Stimulated activated CD4-positive, alpha-beta T cell treated with anti-CD3 and anti-CD28 coated beads, Interleukin-1b, Interleukin-23, amount 100 ng/mL, for 4 hours (primary cell): ENCODE measurements at places on chromosomes 13 and 19.
A peak's percentile ranks its signal among the peaks of the same experiment; 100 is the strongest.

DNA sequence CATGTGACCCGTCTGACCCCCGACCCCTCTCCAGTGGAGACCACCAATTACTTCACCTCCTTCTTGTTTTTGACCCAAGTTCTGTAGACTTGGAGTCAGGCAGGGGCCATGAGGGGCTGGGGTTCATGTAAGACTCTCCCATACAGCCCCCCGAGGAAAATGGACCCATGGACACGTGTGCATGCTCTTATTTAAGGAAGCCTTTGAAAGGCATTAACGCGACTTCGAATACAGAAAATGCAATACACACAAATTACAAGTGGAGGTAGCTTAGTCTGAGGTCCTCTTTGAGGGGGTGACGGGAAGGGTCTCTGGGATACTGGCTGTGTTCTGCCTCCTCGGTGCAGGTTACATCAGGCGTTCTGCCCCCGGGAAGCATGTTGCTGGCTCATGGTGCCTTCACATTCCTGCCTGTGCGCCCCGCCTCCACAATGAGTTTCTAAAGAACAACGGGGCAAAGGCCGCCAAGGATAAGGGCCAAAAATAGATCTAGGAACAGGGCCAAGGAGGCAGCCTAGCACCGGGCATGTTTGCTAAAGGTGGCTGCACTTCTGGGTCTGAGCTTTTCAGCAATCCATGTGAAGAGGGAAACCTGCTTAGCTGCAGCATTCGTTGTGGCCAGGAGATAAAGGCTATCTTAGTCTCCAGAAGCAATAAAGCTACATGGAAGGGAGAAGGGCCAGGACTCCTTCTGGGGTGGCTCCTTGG is 54.5 kb downstream of the RAB20 start:
- DNase-seq: no peak

DNA sequence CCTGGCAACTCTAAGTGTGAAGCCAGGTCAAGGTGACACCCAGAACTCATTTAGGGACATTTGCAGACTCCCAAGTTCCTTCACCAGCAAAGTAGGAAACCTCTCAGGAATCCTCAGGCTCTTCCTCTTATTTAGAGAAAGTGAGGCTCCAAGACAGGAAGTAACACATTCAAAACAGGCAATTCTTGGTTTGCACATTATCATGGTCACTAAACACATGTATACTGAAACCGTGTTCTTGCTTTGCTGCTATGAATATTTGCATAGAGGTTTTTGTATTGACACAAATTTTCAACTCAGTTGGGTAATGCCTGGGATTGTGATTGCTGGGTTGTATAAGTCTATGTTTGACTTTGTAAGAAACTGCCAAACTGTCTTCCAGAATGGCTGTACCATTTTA is 13.2 kb upstream of the URI1 start:
- no peak for DNase-seq

DNA sequence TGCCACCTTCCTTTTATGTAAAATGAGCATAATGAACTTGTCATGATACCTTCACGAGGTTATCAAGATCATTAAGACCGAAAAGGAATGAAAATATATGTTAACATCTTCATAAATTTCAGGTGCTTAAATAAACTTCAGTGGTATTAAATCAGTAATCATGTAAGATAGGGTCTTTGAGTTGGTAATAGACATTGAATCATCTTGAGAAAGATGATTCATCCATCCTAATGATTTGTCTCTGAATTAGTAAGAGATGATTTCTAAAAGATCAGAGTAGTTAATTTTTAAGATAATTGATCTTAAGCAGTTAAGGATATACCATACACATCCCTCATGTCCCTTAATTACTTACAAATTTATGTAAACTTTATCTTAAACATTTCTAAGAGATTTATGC is 52.0 kb downstream of the COG3 start:
- DNase-seq: no peak

- DNase-seq: no peak
Measured at GRCh38 chr19:40625406-40626120, 24.4 kb downstream of the LTBP4 start.

DNA sequence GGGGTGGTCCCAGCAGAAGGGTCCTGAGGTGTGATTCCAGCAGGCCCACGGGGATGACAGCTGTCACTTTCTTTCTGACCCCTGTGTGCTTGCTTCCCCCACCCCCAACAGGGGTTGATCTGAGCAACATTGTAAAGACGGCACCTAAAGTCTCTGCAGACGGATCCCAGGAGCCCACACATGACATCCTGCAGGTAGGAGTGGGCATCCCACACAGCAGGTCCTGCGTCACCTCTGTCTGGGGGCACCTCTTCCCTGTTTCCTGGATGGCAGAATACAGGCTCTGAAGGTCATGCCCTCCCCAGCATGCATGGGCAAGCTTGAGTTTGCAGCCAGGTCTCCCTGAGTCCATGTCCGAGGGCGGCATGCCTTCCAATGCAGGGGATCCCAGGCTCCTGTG is 10.5 kb downstream of the ARMC6 start:
- no peak for DNase-seq

- no peak for DNase-seq
Measured at GRCh38 chr19:31113293-31113692, 235.9 kb downstream of the TSHZ3 start.

- no peak for DNase-seq
Measured at GRCh38 chr13:101763191-101763590, 310.7 kb downstream of the ITGBL1 start.

DNA sequence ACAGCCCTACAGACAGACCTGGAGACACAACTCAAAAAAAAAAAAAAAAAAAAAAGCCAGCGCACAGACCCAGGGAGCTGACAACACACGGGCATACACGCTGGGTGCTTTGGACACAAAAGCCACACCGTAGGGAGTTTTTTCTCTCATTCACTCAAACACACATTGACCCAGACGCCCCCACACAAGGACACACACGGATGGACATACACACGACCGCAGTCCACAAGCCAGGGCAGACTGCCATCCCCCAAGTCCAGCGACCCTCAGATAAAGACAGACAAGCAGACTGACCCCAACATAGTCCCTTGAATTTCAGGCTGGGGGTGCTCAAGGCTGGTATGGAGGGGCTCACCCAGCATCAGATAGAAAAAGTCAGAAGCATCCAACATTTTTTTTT is 12.0 kb upstream of the TUBB4A start:
- DNase-seq: no peak

DNA sequence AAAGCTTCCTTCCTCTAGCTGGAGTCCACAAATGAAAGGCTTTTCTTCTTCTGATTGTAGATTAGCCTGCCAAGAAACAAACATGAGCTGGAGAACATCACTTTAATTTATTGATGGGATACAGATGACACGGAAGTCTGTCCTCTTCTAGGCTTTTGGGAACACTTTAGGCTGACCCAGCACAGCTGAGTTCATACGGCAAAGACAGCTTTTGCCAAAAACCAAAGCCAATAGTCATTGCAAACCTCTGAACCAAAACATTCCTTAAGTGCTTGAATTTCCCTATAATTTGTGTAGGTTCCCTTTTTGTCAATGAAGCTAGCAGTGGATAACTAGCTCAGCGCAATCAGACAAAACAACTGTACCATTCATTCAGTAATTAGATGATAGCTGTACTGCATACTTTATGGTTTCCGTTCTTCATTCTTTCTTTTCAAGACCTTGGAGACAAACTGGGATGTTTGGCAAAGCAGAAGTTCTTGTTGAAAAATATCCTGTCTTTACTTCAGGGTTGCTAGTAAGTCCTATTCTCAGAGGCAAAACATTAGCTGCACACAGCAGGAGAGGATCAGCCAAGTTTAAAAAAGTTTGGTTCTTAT is 95.7 kb upstream of the SPRY2 start:
- DNase-seq: no peak

GRCh38 chr13:42893214-42893671 is 98.8 kb downstream of the EPSTI1 start:
- DNase-seq: no peak

DNA sequence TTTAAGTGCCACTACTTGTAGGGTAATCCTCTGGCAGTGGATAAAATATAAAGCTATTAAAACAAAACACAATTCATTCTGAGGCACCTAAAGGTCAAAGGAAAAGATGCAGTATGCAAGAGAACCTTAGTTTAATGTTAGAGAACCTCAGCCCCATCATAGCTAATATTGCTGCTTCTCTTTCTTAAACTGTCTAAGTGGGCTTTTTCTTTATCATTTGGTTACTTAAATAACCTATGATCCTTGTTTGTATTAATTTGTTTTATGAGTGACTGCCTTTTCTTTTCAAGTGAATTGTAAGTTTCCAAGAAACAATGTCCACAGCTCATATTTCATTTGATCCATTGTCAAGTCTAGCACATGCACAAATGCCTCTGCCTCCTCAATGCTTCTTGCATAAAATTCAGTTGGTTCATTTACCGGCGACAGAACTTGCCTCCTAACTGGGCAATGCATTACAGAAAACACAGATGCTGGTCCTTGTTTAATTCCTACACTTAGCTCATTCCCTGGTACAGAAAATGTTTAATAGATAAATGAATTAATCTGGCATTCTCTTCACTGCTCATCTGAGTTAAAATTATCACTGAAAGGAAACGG is 1049.8 kb downstream of the OLFM4 start:
- DNase-seq: no peak

GRCh38 chr13:29081036-29081435 is 260.9 kb downstream of the MTUS2 start:
- DNase-seq: no peak

DNA sequence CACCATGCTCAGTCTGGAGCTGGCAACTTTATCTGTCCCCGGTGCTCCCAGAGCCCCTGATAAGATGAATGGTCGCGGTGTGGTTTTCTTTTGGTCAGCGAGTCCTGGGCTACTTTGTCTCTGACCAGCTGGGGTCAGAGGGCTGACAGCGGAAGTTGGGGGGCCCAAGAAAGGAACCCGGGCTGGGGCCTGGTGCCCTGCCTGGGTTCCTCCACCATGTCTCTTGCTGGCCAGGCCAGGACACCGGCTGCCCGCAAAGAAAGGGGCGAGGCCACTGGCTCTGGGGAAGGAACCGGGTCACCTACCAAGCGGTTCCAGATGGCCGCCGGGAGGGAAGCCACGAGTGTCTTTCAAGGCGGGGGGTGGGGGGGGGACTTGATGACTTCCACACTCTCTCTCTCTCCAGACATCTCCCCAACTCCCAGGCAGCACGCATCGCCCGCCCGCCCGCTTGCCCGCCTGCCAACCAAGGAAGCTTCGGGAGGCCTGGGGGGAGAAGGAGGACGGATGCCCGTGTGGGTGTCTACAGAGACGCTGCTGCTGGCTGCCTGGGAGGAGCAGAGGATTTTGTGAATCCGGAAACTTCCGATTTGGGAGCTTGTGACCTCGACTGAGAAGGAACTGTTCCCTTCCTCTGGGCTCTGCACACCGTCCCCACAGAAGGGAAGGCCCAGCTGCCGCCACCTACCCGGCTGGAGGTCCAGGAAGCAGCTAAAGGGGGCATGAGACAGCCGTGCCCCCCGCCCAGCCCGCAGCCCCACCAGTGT is 1.1 kb downstream of the PIP5K1C start:
- DNase-seq: no peak

- DNase-seq: peak; percentile 84
Measured at GRCh38 chr19:44845612-44846454, at the start of gene NECTIN2. Gene NECTIN2 (plus strand): TSS chr19:44846297. CDS start chr19:44846526, 229 bp downstream.

- no peak for DNase-seq
Measured at GRCh38 chr19:16825312-16826052, 3.7 kb upstream of the SIN3B start.

DNA sequence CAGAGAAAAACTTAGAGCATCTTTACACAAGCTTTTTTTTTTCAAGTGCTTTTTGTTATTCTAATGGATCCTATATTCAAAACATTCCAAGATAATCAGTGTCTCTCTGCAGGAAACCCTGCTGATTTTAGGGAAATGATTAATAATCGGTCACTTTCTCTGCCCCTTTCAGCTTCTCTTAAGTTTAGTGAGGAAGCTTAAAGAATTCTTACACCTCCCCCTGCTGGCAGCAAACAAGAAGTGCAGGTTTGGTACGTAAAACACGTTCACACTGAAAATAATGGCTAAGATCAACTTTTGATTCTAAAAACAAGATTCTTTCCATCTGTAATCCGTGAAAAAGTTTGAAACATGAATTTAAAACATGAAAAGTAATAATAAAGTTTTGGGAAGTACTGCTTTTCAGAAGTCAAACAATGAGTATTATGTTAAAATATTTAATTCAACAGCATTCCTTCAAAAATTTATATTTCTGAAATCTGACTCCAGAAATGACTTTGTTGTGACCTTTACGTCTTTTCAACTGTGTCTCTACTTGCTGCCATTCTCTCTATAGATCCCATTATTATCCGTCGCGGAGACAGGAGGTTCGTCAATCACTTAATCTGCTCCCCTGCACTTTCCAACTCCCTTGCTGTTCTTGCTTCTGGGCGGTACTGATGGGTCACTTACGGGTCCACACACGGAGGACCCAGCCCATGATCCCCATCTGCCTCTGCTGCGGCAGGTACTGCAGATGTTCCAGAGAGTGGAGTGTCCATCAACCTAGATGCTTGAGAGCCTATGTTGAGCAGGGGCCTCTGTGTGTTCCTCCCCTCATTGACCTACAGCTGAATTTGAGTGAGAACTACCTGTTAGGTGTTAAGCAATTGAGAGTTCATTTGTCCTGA is 203.1 kb upstream of the EDNRB start:
- DNase-seq: no peak

DNA sequence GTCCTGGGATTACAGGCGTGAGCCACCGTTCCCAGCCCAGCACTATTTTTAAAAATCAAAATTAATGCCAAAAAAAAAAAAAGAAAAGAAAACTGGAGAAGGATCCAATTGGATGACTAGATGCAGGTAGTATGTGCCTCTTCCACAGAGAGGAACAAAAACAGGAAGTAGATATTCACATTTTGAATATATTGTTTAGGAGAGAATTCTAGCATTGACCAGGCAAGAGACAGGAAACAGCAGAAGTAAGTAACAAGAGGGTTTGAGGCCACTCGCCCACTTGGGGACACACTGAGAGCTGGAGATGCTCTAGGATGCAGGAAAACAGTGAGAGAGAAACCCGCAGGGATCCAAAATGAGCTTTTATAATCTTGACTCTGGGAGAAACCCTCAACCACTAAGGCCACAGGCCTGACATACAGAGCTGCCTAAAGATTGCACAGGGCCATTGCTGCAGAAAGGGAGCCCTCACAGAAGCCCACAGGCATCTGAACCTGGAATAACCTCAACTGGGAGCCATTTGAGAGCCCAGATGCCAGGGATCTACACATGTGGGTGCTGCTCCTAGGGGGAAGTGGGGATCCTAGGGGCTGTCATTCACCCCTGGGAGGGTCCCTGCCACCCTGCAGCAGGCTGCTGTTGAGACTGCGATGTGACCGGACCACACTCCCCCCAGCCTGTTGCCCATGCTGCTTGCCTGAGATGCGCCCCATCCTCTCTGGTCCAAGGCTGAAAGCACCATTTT is 28.2 kb downstream of the IGFL2 start:
- no peak for DNase-seq
